Left ventricle myocardium inferior (tissue), 1 donor: ENCODE measurements at places on chromosomes 4 and X.

GRCh38 chr4:87624698-87625097 lies 16.4 kb downstream of the DSPP start:
- H3K27ac ChIP-seq = no peak overlapping the region
- no peaks in the 10 kb centered on the region for H3K27me3 ChIP-seq
- no peak for DNase-seq
- no peak overlapping the region for H3K4me3 ChIP-seq
- H3K36me3 ChIP-seq = no peaks in the 10 kb centered on the region

DNA sequence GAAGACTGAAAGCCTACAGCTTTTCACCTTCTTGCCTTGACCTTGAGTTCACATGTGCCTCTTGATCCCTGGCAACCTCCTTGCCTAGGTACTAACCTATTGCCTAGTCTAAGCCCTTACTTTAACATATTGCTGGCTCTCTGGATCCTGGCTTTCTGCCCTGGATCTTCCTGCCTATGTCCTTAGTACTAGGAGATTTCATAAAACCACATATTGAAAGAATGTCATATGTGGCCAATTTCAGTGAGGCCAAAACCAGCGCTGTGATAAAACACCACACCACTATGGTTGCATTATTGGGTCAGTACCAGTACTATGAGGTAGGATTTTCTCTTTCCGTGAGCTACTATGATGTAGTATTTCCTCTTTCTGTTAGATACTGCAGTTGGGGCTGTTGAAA lies 80.4 kb downstream of the CT47B1 start:
- no peaks in the 10 kb centered on the region for H3K27me3 ChIP-seq
- no peak overlapping the region for H3K4me3 ChIP-seq
- H3K27ac ChIP-seq = peak overlapping the region; percentile 67
- H3K4me1 ChIP-seq = peaks cover 19% of the 10 kb centered on the region
- DNase-seq = no peak
- no peaks in the 10 kb centered on the region for H3K36me3 ChIP-seq

DNA sequence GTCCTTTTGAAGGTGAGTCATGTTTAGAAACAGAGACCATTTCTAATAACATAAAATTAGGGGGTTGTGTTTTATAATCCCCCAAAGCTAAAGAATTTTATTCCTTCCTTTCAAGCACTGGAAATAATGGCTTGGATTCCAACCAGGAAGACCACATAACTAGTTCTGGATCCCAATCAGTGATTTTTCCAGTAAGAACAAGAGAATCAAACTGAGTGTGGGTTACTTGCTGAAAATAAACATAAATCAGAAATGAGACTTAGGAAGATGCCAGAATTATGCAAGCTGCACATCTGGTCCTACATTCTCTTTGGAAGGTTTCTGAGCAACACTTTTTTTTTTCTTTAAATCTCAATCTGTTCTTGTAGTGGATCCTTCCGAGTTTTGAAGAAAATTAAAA lies 76.3 kb downstream of the SOWAHB start:
- no peak overlapping the region for H3K4me3 ChIP-seq
- DNase-seq = no peak
- H3K36me3 ChIP-seq = no peaks in the 10 kb centered on the region
- H3K27ac ChIP-seq = peak overlapping the region; percentile 1
- H3K27me3 ChIP-seq = no peaks in the 10 kb centered on the region

DNA sequence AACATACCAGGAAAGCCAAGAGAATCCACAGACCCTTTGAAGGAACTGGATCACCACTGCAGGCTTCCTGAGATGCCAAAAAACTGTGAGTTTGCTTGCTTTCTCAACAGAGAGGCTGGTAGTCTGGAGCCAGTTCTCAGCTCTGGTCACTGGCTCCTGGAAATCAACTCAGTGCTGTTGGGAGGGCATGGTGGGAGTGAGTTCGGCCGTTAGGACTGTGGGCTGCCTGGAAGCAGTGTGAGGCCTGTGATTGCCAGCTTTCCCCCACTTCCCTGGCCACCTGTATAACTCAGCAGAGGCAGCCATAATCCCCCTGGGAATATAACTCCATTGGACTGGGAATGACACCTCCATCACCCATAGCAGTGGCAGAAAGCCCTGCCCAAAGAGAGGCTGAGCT lies 122.0 kb upstream of the FSTL5 start:
- H3K36me3 ChIP-seq = no peaks in the 10 kb centered on the region
- no peak for DNase-seq
- H3K4me3 ChIP-seq = no peak overlapping the region
- H3K27ac ChIP-seq = no peak overlapping the region
- no peaks in the 10 kb centered on the region for H3K27me3 ChIP-seq

DNA sequence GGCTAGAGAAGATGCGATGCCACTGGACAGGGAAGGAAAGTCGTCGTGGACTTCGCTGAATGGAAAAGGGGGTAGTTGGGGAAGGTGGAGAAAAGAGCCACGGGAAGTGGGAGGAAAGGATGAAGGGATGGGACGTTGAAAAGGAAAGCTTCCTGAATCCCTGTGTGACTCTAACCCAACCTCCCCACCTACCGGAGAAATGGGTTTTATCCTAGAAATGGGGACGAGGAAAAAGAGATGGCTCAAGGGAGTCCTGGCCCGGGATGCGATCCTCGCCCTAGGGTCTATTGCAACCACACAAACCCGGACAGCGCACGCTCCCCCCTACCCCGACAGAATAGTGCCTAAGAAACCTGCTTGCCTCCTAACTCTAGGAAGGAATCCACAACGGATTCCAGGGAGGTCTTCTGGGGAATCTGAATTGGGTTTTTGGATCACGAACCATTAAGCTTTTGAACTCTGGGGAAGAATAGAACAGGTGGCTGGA lies 738 bp upstream of the TSPAN5 start:
- peak overlapping the region; percentile 74 for H3K4me3 ChIP-seq
- H3K27ac ChIP-seq = peak overlapping the region; percentile 73
- no peak for DNase-seq

DNA sequence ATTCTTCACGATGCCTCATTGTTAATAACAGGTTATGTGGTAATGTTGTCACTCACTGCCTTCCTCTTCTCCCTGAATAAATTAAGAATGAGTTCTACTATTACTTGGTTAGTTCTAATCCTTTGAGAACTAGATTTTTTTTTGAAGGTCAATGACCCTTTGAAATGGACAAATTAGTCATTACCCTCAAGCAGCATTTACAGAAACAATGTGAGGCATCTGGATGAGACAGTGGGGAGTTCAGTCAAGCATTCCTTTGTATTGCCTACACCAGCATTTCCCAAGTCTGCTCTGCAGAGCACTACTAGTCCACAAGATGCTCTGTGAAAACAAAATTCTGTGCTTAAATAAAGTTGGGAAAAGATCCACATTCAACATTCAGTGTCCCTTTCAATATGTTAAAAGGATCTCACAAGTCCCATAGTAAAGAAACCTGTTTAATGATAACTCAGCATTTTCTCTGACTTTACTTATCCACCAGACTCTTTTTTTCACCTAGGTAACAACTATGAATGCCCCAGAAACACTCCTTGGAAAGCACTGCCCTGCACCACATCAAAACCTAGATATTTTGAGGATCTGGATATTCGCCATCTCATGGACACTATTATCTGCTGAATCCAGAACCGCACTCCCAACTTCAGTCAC lies 60.6 kb downstream of the CHRDL1 start:
- no peak overlapping the region for H3K4me3 ChIP-seq
- H3K27me3 ChIP-seq = no peaks in the 10 kb centered on the region
- no peak overlapping the region for H3K27ac ChIP-seq
- no peaks in the 10 kb centered on the region for H3K4me1 ChIP-seq
- H3K36me3 ChIP-seq = no peaks in the 10 kb centered on the region

- H3K4me1 ChIP-seq = no peaks in the 10 kb centered on the region
- no peak overlapping the region for H3K27ac ChIP-seq
- no peak overlapping the region for H3K4me3 ChIP-seq
Observed at GRCh38 chrX:150257353-150258175, 105.6 kb upstream of the MAMLD1 start.

DNA sequence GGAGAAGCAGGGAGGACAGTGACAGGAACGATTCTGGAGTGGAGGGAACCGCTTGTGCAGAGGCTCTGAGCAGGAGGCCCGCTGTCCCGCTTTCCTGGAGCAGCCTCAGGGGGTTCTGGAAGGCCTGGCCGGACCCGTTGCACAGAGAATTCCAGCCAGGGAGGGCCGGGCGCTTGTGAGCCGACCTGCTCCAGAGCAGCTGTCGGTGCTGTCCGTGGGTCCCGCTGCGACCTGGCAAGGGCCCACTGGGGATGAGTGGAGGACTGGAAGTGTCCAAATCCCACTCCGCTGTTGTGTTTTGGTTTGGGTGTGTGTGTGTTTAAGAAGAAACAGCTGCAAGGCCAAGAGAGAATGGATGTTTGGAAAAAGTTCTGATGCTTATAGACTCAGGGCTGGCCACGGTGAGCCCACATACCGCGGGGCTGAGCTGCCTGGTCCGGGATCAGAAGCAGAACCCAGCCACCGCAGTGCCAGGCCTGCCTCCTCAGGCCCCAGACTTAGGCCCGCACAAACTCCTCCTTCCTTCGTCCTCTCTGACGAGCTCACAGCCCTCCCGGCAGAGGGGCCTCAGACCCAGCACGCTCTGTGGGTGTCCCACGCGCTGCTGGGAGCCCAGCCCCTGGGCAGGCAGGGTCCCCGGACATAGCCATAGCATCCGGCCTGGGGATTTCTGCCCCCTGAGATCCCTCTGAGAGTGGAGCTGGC lies 73.9 kb downstream of the HTRA3 start:
- H3K4me3 ChIP-seq = no peak overlapping the region
- H3K27me3 ChIP-seq = no peaks in the 10 kb centered on the region
- peak; percentile 71 for DNase-seq

DNA sequence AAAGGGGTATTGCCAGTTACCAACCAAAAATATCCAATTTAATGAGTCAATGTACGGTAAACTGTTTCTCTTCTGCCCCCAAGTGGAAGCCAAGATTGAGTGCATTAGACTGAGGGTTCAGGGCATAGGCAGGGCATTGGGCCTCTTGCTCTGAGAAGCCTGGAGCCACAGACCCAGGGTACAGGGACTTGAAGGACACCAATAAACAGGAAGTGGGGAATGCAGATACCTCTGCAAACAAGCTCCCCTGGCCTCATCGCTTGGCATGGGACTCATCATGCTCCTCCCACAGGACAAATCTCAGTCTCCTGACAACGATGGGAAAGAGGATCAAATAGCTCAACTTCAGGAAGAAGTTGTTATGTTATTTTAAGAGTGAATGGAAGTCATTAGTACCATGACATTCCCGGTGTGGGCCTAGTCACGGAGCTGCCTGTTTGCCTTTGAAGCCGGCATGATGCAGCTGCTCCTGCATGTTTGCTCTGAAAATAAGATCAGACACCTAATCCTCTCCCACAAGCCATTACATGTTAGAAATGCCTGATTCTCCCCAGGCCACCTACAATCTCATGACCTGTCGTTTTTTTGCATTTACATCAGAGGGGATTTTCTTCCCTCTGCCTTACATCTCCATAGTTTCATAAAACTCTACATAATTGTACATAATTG lies 224.2 kb downstream of the RCHY1 start:
- no peak overlapping the region for H3K4me3 ChIP-seq
- no peaks in the 10 kb centered on the region for H3K27me3 ChIP-seq
- H3K27ac ChIP-seq = no peak overlapping the region
- no peak for DNase-seq

GRCh38 chrX:3388457-3388856 lies 42.0 kb upstream of the MXRA5 start:
- H3K27ac ChIP-seq = no peak overlapping the region
- no peaks in the 10 kb centered on the region for H3K27me3 ChIP-seq
- no peak for DNase-seq
- no peak overlapping the region for H3K4me3 ChIP-seq
- no peaks in the 10 kb centered on the region for H3K36me3 ChIP-seq
- no peaks in the 10 kb centered on the region for H3K4me1 ChIP-seq

DNA sequence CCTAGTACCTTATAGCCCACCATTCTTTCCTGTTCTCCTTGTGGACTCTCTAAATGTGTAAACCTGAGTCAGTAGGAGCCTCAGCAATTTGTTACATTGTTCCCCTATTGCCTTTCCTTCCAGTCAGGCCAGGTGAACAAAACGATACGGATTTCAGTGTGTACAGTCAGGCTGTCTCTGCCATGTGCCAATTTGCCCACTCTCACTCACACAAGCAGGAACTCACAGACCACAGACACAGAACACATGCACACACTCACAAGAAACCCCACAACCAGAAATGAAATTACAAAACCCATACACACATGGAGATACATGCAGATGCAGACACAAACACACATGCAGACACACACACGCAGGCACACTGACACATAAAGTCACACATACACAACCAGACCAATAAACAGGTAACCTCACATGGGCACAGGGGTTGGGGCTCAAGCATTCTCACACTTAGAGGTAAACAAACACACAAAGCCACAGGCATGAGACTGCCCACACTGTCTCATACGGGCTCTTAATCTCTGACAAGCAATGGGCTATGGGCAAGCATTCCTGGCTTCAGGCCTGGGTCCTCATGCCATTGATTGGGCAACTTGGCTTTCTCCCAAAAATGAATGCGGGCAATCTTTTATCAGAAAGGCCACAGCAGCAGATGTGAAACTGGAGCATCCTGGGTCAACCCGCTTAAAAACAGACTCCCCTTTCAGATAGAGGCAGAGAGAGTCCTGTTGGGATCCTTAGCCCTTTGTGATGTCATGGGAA lies 68.7 kb downstream of the NBDY start:
- H3K36me3 ChIP-seq = no peaks in the 10 kb centered on the region
- peaks cover 12% of the 10 kb centered on the region for H3K4me1 ChIP-seq
- H3K4me3 ChIP-seq = no peak overlapping the region
- H3K27ac ChIP-seq = no peak overlapping the region
- no peaks in the 10 kb centered on the region for H3K27me3 ChIP-seq
- no peak for DNase-seq

GRCh38 chrX:130170752-130171445 lies 863 bp upstream of the RAB33A start:
- no peaks in the 10 kb centered on the region for H3K36me3 ChIP-seq
- peaks cover 39% of the 10 kb centered on the region for H3K4me1 ChIP-seq
- no peak overlapping the region for H3K27ac ChIP-seq
- peak overlapping the region; percentile 69 for H3K4me3 ChIP-seq
- peak; percentile 41 for DNase-seq
- no peaks in the 10 kb centered on the region for H3K27me3 ChIP-seq

DNA sequence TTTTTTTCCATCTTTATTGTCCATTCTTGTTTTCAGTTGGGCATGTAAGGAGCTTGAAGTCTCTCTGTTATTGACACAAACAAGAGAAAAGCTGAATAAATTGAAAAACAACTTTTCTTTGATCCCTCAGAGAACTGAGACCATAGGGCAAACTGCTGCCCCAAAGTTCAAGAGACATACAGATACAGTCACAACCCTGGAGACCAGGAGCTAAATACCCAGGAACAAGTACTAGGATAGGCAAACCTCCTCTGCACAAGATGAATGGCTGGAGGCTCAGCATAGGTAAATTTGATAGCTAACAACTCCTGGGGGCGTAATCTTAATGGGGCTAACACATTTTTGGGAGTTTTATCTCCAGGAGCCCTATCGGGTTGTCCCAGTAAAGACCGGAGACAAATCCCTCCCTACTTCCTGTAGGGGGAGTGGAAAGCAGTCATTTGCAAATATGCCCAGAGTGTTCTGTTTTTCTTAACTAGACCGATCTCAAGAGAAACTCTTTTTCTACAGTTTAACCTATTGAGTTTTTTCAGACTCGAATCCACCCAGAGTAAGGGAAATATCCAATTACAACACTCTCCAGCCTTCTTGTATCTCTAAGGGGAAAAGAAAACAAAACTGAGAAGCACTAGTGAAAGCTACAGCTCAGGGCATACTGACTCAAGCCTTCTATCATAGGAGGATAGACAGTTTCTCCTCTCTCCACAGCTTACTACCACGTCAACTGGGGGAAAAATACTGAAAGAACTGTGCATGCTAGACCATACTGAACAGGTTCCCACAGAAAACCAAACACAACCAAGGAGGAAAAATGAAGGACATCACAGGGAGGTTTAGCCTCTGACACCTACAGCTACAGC lies 23.1 kb downstream of the MAGEA8 start:
- H3K27me3 ChIP-seq = no peaks in the 10 kb centered on the region
- peak overlapping the region; percentile 4 for H3K4me3 ChIP-seq
- no peak overlapping the region for H3K27ac ChIP-seq
- DNase-seq = no peak
